Body of pancreas (tissue), 4 donors: ENCODE measurements at places on chromosomes 7 and 10. TPM values are rescaled to one million over a fixed set of nuclear protein-coding genes. Genes with fewer than 3 reads are reported as not detected.

Gene CUBN
- total RNA-seq: 3.6 TPM

Gene KCND2
- 0.52 TPM for total RNA-seq

Gene ATOH7
- total RNA-seq: not detected

Gene HTR7
- not detected for total RNA-seq

Gene CDC14C
- not detected for total RNA-seq

Gene GIMAP4
- 8.2 TPM for total RNA-seq

Gene GIMAP7
- 3.6 TPM for total RNA-seq

Gene CYP3A5
- total RNA-seq: 170 TPM

Gene NEUROG3
- total RNA-seq: not detected

Gene WBP1L
- total RNA-seq: 55.4 TPM

Gene PRLHR
- not detected for total RNA-seq

Gene BLNK
- total RNA-seq: 55.4 TPM

Gene SSC4D
- 7.6 TPM for total RNA-seq

Gene DENND2A
- total RNA-seq: 7.3 TPM

Gene OPN1SW
- not detected for total RNA-seq

Gene LIPJ
- not detected for total RNA-seq

Gene TMEM178B
- total RNA-seq: 11.9 TPM

Gene MMD2
- not detected for total RNA-seq

Gene AGK
- total RNA-seq: 12.7 TPM

Gene VAX1
- not detected for total RNA-seq

Gene UNCX
- not detected for total RNA-seq

Gene SEMA4G
- total RNA-seq: 12.5 TPM

Gene NEUROD6
- total RNA-seq: not detected

Gene CRYGN
- not detected for total RNA-seq

Gene IL2RA
- 0.99 TPM for total RNA-seq

Gene CALML3
- not detected for total RNA-seq

Gene CTAGE8
- total RNA-seq: 3.4 TPM

Gene KIAA1549
- total RNA-seq: 5.3 TPM

Gene FAM180A
- 3.1 TPM for total RNA-seq

Gene INHBA
- total RNA-seq: 0.52 TPM

Gene TUBAL3
- total RNA-seq: not detected

Gene MOSPD3
- total RNA-seq: 6.9 TPM

Gene FRMD4A
- total RNA-seq: 46.1 TPM

Gene GSDME
- total RNA-seq: 3.6 TPM
